Osteocyte (in vitro differentiated cells): ENCODE measurements at places on chromosomes 7 and 10. TPM values are rescaled to one million over a fixed set of nuclear protein-coding genes. Genes with fewer than 3 reads are reported as not detected.
A peak's percentile ranks its signal among the peaks of the same experiment; 100 is the strongest.

GRCh38 chr7:151813997-151814396 lies 62.9 kb downstream of the PRKAG2 start:
- DNase-seq, result no peak
- H3K4me1 ChIP-seq, result peaks cover 3% of the 10 kb centered on the region
- no peak overlapping the region for H3K4me3 ChIP-seq
- H3K27me3 ChIP-seq, result peaks cover 68% of the 10 kb centered on the region
- no peaks in the 10 kb centered on the region for H3K36me3 ChIP-seq
- H3K27ac ChIP-seq, result no peak overlapping the region

ANKRD30A gene
- total RNA-seq, result not detected in 2 replicates

- H3K4me3 ChIP-seq, result no peak overlapping the region
- no peak overlapping the region for H3K27ac ChIP-seq
- H3K4me1 ChIP-seq, result peaks cover 30% of the 10 kb centered on the region
- no peaks in the 10 kb centered on the region for H3K27me3 ChIP-seq
- H3K36me3 ChIP-seq, result peaks cover 10% of the 10 kb centered on the region
Observed at GRCh38 chr7:157357129-157358040, 20.6 kb downstream of the DNAJB6 start.

SLC26A5 gene
- not detected in 2 replicates for total RNA-seq

DNA sequence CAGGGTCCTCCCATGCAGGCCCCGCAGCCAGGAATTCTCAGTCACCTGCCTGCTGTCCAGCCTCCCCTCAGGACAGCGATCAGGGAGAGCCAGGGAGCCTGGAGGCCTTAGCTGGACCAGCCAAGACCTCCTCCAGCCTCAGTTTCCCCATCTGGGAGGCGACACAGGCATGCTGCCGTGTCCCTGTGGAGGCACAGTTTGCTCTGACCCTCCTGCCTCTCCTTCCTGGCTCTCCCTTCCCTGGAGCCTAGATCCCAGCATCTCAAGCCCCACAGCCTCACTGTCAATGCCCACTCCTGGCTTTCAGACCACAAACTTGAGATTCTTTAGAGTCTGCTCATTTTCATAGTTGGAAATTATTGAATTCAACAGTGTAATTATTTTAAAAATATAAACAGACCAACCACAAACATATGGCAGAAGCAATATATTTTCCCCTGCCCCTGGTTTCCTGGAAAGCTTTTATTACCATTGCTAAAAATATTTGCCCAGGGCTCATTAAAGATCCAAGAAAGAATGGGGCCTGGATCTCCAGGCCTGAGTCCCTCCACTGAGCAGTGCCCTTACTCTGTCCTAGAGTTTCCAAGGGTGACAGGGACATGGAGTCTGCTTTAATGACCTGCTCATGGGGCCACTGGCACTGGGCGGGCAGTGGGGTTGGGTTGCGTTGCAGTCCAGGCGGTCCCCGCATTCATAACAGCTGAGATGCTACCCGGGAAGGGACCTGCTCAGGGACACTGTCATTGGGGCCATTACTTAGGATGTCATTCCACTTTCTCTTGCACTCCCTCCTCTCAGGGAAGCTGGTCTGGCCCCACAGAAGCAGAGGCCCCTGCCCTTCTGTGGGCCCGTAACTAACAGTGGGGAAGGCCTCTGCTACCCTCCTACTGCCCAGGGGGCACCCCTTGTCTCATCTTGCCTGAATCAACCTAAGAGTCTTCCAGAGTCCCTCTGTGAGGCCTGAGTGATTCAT lies 81.6 kb upstream of the CHST15 start:
- no peak overlapping the region for H3K4me3 ChIP-seq
- no peak overlapping the region for H3K27ac ChIP-seq
- H3K27me3 ChIP-seq, result no peaks in the 10 kb centered on the region
- H3K4me1 ChIP-seq, result peaks cover 23% of the 10 kb centered on the region
- peak; percentile 65 for DNase-seq
- H3K36me3 ChIP-seq, result no peaks in the 10 kb centered on the region

C10orf95 gene
- total RNA-seq, result not detected in 2 replicates

GRCh38 chr10:86449926-86450558 lies 71.5 kb downstream of the WAPL start:
- peaks cover 6% of the 10 kb centered on the region for H3K4me1 ChIP-seq
- no peaks in the 10 kb centered on the region for H3K27me3 ChIP-seq
- H3K36me3 ChIP-seq, result peaks cover 35% of the 10 kb centered on the region
- DNase-seq, result no peak
- no peak overlapping the region for H3K27ac ChIP-seq

DNA sequence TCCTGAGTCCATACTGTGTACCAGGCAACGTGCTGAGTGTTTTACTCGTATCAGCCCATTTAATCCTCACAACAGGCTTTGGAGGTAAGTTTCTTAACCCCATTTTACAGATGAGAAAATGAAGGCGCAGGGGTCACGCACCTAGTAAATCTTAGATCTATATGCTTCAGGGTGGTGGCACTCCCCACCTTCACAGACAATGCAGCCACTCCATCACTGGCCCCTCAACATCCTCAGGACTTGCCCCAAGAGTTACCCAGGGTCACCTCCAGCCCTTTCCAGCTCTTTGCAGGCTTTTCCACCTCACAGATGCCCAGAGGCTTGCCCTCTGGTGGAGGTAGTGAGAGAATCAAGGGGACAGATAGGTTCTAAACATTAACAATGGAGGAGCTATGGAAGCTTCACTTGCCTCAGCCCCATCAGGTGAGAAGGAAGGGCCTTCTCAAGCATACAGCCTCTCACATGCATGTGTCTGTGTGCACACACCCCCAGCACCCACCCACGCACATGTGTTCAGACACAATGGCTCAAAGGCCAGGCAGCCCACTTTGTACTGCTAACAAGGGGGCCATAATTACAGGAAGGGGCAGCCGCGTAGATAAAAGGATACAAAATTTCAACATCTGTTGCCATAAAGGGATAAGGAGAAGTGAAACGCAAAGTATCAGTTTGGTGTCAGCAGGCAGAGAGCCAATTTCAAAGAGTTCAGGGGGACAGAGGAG lies 29.1 kb downstream of the DPCD start:
- H3K4me1 ChIP-seq, result peaks cover 7% of the 10 kb centered on the region
- H3K36me3 ChIP-seq, result peaks cover 21% of the 10 kb centered on the region
- no peak overlapping the region for H3K4me3 ChIP-seq
- no peaks in the 10 kb centered on the region for H3K27me3 ChIP-seq
- DNase-seq, result no peak
- H3K27ac ChIP-seq, result no peak overlapping the region

- H3K36me3 ChIP-seq, result peaks cover 16% of the 10 kb centered on the region
- DNase-seq, result no peak
Observed at GRCh38 chr10:77586719-77587415, 50.7 kb downstream of the KCNMA1 start.

DNA sequence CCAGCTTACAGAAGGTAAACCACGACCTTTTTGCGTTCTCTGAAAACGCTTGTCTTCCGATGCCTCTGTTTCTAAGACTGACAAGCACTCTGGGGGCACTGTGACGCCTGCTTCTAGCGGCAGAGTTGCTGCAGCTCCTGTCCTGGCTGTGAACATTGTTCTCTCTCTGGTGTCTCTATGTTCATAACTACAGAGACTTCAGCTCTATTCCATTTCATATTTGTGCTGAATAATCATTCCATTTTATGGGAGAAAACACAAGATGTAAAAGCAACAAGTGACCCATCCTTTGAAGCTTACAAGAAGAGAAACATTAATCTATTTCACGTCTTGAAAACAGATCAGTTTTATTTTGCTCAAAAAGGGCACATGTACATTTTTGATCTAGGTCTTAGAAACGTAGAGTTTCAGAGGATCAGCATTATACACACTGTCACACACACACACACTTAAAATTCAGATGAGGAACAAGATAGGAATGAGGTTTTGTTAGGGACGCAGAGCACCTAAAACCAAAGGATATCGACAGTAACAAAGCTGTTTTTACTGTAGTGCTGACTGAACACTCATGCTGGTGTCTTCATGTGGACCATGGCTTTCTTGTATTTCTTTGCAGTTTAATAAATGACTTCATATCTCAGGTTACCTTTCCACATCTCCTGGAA lies 3.0 kb downstream of the IKZF1 start:
- no peak overlapping the region for H3K4me3 ChIP-seq
- H3K27ac ChIP-seq, result no peak overlapping the region
- no peaks in the 10 kb centered on the region for H3K36me3 ChIP-seq
- peaks cover 76% of the 10 kb centered on the region for H3K27me3 ChIP-seq
- no peak for DNase-seq

RADIL gene
- total RNA-seq, result 2.1 and 3.4 TPM in 2 replicates

- H3K4me1 ChIP-seq, result no peaks in the 10 kb centered on the region
- no peak overlapping the region for H3K27ac ChIP-seq
- no peak overlapping the region for H3K4me3 ChIP-seq
- peaks cover 1% of the 10 kb centered on the region for H3K27me3 ChIP-seq
- no peaks in the 10 kb centered on the region for H3K36me3 ChIP-seq
- no peak for DNase-seq
Observed at GRCh38 chr10:123550675-123551096, 115.5 kb upstream of the GPR26 start.

DNA sequence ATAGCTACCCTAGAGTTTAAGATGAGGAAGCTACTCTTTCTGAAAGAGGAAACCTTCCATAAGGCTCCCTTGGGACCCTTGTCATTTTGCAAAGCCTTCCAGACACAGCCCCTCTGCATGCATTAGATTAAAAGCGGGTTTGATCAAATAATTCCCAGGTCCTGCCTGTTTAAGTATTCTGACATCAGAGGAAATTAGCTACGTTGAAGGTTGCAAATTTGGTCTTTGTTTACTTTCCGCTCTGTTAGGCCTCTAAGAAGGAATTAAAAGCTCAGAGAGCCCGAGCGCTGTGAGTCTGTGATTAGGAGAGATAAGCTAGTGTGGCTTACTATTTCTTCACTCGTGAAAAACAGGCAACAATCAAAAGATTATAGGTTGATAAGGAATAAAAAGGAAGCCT lies 1.4 kb upstream of the THSD7A start:
- H3K4me1 ChIP-seq, result peaks cover 16% of the 10 kb centered on the region
- no peaks in the 10 kb centered on the region for H3K36me3 ChIP-seq
- no peak overlapping the region for H3K27ac ChIP-seq
- peaks cover 24% of the 10 kb centered on the region for H3K27me3 ChIP-seq
- H3K4me3 ChIP-seq, result no peak overlapping the region
- no peak for DNase-seq

GRCh38 chr7:140458916-140459315 lies 20.4 kb downstream of the MKRN1 start:
- no peak overlapping the region for H3K27ac ChIP-seq
- no peak for DNase-seq
- no peaks in the 10 kb centered on the region for H3K27me3 ChIP-seq
- peaks cover 55% of the 10 kb centered on the region for H3K36me3 ChIP-seq
- no peak overlapping the region for H3K4me3 ChIP-seq

PKD2L1 gene
- total RNA-seq, result not detected in 2 replicates

FOXI2 gene
- total RNA-seq, result not detected in 2 replicates

NPFFR1 gene
- not detected in 2 replicates for total RNA-seq

DNA sequence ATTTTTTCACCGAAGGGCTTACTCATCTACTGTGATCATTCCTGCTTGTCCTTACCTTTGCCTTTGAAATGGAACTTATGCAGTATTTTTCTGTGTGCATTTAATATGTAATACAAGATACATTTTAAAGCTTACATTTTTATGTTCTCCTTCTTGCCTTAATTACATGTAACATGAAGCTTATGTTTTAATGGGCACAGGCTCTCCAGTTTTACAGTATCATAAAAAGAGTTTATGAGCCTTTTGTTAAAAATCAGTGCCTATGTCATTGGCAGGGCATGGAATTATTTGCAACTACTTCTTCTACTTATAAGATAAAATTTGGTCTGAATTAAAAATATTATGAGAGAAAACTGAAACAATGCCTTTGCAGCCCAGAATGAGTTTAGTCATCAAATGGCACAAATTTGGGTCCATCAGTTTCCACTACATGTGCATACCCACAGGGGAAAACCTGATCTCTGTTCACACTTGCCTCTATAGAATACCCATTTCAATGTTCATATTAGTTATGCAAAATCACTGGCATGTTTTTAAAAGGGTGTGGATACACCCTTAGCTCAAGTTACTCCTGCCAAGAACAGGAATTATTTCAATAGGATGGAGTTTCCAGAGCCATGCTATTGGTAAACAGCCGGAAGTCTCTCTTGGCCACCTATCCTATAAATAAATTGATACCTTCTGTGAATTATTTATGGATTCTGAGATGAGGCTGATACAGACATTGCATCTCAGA lies 27.9 kb upstream of the WNT16 start:
- no peaks in the 10 kb centered on the region for H3K36me3 ChIP-seq
- no peak overlapping the region for H3K4me3 ChIP-seq
- H3K27ac ChIP-seq, result no peak overlapping the region
- H3K4me1 ChIP-seq, result peaks cover 69% of the 10 kb centered on the region

FAM25C gene
- total RNA-seq, result not detected in 2 replicates

ADRB1 gene
- 0.68 and 0.97 TPM in 2 replicates for total RNA-seq

DNA sequence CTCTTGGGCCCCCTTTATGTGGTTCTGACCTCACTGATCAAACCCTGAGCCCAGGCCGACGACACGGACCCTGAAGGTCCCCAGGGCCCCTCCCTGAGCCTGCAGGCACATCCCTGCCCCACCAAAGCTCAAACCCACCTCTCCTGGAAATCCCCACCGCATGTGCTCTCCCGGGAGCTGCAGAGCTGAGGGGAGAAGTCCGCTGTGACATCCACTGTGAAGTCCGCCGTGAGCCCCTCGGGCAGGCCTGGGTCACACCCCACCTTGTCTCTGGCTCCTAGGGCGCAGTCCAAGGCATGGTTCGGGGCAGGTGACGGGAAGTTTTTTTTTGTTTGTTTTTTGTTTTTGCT lies 100.2 kb downstream of the MICALL2 start:
- peaks cover 6% of the 10 kb centered on the region for H3K27me3 ChIP-seq
- H3K4me1 ChIP-seq, result no peaks in the 10 kb centered on the region
- no peaks in the 10 kb centered on the region for H3K36me3 ChIP-seq
- H3K4me3 ChIP-seq, result no peak overlapping the region

DNA sequence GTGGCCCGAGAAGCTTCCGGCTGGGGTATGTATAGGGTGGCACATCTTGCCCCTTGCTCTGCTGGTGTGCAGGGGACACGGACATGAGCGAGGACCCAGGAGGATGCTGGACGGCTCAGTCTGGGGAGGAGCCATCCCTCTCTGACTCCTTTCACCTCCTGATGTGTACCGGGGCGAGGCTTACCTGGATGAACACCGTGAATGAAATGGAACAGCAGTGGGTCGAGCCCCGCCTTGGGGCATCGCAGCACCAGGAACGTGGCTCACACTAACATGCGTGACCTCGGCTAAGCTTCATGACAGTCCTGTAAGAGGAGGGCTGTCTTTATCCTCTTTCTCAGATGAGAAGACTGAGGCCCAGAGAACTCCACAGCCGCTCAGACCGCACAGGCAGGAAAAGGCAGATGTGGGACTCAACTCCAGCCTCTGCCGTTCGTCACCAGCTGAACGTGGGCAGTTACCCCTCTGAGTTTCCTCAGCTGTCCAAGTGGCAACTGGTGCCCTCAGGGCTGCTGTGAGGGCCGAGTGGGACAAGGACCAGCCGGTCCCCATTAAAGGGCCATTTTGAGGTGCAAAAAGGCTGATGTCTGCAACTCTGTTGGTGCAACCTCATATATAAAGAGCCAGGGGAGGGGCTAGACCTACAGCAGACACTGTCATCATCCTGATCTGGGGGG lies 54.5 kb downstream of the INSIG1 start:
- DNase-seq, result no peak
- H3K27me3 ChIP-seq, result peaks cover 14% of the 10 kb centered on the region
- H3K4me3 ChIP-seq, result no peak overlapping the region
- no peak overlapping the region for H3K27ac ChIP-seq
- H3K36me3 ChIP-seq, result no peaks in the 10 kb centered on the region
